ENCODE measurements at places on chromosomes 3 and 15. TPM values are rescaled to one million over a fixed set of nuclear protein-coding genes. Genes with fewer than 3 reads are reported as not detected.

Gene ACVR2B
- total RNA-seq: 43.6 TPM

Gene DRD3
- total RNA-seq: 2.8 TPM

Gene CPNE9
- total RNA-seq: 12.7 TPM

Gene SCN11A
- total RNA-seq: 0.46 TPM

Gene PP2D1
- not detected for total RNA-seq

Gene PLSCR5
- 3.0 TPM for total RNA-seq

Gene SLC28A1
- total RNA-seq: 0.23 TPM

Gene NPAP1
- 0.69 TPM for total RNA-seq

Gene PTH1R
- 4.2 TPM for total RNA-seq

Gene NDUFAF3
- total RNA-seq: 34.6 TPM

Gene SLC6A1
- total RNA-seq: 154 TPM

Gene CKMT1B
- total RNA-seq: 17.1 TPM

Gene PEX5L
- total RNA-seq: 36.2 TPM

Gene KLF13
- 32.1 TPM for total RNA-seq

Gene EPB42
- total RNA-seq: 3.0 TPM

Gene OR5K2
- not detected for total RNA-seq

Gene NANOGP8
- total RNA-seq: 0.69 TPM

Gene MBNL1
- total RNA-seq: 76.4 TPM

Gene TMEM207
- not detected for total RNA-seq

Gene CHRM5
- 10.6 TPM for total RNA-seq

Gene MAP3K13
- total RNA-seq: 46.4 TPM

Gene ALDH1A2
- 7.4 TPM for total RNA-seq

Gene RFT1
- total RNA-seq: 11.3 TPM

Gene PAQR9
- 5.3 TPM for total RNA-seq

All from diencephalon (tissue), 1 donor.